ENCODE measurements at places on chromosomes 3 and 15.

- no peak for DNase-seq
These were observed 10.6 kb upstream of the FSTL1 start for GRCh38 chr3:120461416-120461815.

DNA sequence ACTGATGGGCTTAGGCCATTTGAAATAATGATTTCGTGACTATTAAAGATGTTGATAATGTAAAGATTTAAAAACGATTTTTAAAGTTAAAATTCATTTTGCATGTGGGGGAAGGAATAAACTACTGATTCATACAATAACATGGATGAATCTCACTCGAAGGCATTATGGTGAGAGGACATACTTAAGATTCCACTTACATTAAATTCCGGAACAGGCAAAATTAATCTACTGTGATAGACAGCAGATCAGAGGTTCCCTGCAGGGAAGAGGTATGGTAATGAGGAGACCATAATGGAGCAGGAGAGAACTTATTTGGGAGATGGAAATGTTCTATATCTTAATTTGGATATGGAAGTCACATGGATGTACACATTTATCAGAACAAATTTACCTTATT lies 28.4 kb upstream of the RAB6B start:
- no peak for DNase-seq

DNA sequence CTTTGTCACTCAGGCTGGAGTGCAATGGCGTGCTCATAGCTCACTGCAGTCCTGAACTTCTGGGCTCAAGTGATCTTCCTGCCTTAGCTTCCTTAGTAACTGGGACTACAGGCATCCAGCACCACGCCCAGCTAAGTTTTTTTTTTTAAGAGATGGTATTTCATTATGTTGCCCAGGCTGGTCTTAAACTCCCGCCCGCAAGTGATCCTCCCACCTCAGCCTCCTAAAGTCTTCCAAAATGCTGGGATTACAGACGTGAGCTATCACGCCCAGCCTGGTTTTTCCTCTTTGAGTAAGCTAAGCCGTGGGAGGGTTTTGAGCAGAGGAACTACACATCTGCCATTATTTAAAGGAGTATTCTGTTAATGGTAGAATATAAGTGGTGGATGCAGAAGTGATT lies 7.4 kb upstream of the LRRFIP2 start:
- no peak for DNase-seq

GRCh38 chr3:41580274-41580959 lies 381.1 kb downstream of the CTNNB1 start:
- no peak for DNase-seq

DNA sequence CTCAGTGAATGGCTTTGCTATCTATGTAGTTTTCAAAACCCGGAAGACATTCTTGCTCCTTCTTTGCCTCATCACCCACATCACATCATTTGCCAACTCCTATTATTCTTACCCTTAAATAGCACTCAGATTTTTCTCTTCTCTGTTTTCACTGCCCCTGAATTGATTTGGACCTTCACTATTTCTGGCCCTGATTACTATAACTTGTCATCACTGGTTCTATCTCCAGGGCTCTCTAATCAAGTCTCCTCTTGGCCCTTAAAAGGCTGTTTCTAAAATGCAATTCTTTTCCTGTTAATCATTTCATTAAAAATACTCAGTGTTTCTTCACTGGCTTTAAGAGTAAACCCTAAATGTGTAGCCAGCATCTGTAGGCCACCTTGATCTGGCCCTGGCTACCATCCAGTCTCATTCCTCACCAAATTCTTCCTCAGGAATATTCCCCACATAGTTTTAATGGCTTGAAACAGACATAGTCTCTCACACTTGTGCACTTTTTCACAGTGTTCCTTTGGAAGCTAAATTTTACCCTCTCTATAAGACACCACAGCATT lies 437.1 kb upstream of the CBLB start:
- no peak for DNase-seq

DNA sequence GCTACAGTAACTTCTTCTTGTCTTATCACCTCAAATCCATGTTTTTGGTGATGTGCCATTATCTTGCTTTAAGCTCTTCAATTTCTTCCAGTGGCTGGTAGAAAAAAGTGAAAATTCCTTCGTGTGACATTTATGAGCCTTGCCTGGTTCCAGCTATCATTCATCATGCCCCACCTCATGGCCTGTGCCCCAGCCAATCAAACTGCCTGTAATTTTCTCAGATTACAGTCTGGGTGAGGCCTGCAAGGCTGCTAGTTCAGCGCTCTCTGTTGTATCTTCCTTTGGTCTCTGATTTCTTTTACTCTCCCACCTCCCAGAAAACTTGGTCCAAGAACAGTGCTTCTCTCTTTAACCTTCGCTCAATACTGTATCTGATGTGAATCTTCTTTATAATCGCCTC lies 249.3 kb upstream of the ZNF717 start:
- no peak for DNase-seq

GRCh38 chr3:148718982-148719862 lies 21.5 kb downstream of the AGTR1 start:
- no peak for DNase-seq

- no peak for DNase-seq
These were observed 73.3 kb downstream of the SLC24A1 start for GRCh38 chr15:65695081-65695480.

DNA sequence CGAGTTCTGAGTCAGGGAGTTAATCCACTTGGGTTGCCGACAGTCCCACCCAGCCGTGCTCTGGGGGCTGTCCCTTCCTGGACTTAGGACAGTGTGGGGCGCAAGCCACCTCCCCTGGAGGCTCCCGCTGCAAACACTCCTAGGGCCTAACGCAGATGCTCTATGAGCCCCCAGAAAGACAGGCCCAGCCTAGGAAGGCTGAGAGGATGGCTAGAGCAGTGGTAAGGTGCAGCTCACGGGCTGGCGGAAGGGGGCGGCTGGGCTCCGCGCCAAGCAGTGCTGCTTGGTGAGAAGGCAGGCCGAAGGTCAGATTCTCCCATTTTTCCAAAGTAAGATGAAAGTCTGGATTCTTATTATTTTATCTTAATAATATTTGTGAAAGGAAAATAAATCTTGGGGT lies 84.6 kb upstream of the ALDH1L1 start:
- DNase-seq = no peak

DNA sequence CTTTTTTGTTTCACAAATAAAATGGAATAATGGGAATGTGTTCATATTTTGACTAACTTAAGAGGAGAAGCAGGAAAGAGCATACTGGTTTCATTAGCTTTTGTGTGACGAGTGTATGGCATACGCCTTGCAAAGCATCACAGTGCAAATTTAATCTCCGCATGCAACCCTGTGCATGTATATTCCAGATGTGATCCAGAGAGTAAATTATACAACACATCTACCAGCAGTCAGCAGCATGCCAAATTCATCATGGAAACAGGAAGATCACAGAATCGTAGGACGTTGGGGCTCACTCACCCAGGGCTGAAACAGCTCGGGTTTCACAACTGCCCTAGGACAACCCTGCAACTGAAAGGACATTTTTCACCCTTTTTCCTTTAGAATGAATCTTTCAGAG lies 53.4 kb downstream of the ADAMTS9 start:
- no peak for DNase-seq

Measured in epithelial cell of prostate (primary cell).